SK-N-SH treated with all-trans-retinoic acid at 6 μM for 48 hours (cell line): ENCODE measurements at places on chromosomes 13 and 19.

DNA sequence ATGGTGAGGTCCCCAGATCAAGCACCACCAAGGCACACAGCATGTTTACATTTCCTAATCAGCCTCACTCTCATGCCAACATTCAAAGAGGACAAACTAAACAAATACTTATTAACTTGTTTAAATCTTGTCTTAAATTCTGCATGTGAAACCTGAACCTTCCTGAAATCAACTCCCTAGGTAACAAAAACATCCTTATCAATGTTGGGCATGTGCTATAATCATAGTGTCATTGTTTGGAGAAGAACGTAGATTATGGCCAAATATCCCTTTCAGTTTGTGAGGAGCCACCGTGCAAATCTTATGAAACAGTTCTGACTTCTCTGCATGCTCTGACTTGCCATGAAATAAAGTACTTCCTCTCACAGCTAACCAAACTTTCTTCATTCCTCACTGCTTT, 123.8 kb downstream of the NDFIP2 start:
- no peak for ATAC-seq

DNA sequence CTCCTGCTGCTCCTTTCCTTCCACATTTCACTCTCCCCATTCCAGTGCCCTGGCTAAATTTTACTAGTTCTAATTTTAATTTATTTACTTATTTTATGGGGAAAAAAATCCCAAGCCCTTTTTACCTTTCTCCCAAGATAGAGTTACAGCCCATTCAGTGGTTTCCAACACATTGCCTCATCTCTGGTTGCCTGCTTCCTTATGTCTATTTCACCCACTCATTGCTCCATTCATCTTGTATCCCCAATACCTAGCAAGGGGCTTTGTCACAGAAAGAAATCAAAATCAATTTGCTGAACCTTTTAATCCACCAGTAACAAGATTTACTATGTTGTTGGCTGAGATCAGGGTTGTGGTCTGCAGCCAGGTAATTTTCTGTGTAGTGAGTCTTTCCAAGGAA, 55.9 kb downstream of the LHFPL6 start:
- ATAC-seq: no peak

GRCh38 chr19:29779921-29780320, 31.9 kb upstream of the CCNE1 start:
- no peak for ATAC-seq

GRCh38 chr13:93951108-93951507, 528.4 kb downstream of the DCT start:
- ATAC-seq: peak; percentile 61

- no peak for ATAC-seq
These were observed 14.0 kb downstream of the NKPD1 start for GRCh38 chr19:45146741-45147205.
